ENCODE measurements at places on chromosomes 11 and 22. TPM values are rescaled to one million over a fixed set of nuclear protein-coding genes. Genes with fewer than 3 reads are reported as not detected.

The EFCAB6 gene
- 3.9 TPM for total RNA-seq

DNA sequence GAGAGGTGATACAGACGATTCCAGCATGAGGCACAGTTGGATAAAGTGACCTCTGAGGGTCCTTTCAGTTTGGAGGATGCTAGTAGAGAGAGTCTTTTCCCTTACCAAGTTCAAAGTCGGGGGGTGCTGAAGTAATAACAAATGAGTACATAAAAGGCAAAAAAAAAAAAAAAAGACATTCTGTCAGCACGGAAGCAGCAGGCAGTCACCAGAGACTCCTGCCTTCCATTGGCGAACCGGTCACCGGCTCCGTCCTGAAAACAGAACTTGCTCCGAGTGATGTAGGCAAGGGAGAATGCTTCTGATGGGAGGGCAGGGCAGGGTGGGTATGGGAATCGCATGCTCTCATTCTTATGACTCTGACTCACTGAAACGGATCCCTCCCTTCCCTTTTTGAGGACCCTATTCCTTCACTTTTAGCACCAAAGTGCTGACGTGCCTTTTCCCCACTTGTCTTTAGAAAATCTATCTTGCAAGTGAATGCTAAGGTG is 65.9 kb downstream of the PRR5L start:
- DNase-seq = no peak

DNA sequence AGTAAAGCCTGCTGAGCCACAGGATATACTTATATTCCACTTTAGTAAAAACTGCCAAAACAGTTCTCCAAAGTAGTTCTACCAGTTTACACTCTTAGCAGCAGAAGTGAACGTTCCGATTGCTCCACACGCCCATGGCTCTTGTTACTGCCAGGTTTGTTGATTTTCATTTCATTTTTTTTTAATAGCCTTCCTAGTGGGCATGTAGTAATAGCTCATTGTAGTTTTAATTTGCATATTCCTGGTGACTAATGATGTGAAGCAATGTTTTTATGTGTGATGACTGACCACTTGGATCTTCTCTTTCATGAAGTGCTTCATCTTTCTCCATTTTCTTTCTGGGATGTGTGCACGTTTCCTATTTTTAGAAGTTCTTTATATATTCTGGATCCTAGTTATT is 4.8 kb upstream of the C11orf97 start:
- DNase-seq = no peak

DNA sequence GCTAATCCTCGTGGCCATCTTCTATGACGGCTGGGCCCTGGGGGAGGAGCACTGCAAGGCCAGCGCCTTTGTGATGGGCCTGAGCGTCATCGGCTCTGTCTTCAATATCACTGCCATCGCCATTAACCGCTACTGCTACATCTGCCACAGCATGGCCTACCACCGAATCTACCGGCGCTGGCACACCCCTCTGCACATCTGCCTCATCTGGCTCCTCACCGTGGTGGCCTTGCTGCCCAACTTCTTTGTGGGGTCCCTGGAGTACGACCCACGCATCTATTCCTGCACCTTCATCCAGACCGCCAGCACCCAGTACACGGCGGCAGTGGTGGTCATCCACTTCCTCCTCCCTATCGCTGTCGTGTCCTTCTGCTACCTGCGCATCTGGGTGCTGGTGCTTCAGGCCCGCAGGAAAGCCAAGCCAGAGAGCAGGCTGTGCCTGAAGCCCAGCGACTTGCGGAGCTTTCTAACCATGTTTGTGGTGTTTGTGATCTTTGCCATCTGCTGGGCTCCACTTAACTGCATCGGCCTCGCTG is 12.1 kb downstream of the MTNR1B start:
- DNase-seq = no peak

GRCh38 chr11:123282597-123282996 is 87.5 kb upstream of the CLMP start:
- DNase-seq = no peak

DNA sequence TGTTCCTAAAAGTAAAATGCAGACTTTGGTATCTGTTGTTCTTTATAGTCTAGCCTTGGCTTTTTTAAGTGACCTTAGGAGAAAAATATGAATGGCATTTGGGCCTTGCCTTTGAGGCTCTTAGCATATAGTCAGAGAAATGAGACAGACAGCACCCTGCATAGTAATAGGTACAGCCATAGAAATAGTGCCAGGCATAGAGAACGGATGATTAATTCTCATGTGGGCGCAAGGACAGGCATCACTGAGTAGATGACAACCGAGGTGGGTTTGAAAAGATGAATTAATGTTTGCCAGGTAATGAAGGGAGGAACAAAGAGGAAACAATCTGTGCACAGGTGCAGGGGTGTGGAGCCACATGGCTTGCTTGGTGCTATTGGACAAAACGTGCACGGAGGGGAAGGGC is 90.5 kb downstream of the BMAL1 start:
- DNase-seq = peak; percentile 81

DNA sequence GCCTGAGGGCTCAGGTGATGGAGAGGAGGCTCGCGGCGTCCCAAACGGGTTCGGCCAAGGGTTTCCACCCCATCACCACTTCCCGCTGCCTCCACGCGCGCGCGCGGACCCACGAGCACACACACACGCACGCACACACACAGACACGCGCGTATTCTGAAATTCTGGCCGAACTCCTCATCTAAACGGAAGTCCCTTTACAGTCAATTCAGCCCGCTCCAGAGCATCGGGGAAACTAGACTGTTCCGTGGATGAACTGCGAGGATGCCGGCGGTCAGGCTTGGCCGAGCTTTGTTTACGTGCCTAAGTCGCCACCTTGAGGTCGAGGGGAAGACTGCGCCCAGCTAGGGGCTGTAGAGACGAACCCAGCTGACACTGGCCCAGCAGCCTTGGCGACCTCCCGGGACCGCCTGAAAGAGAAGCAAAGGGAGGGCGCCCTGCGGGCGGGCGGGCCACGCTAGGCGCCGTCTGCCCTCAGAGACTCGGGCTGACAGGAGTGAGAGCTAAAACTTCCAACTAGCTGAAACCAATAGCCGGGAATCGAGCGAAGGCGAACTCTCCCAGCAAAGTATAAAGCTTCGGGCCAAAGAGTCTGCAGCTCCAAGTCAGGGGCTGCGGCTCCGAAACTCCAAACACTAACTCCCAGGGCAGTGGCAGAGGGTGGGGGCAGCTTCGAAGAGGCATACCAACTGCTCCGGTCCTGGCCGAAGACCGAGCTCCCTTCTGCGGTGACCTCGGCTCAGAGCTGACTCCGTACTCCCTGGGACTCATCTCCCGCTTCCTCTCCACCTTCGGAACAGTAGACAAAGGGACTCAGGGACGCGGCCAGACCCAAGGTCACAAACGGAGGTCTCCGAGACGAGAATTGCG is 124.7 kb upstream of the C11orf58 start:
- peak; percentile 69 for DNase-seq

DNA sequence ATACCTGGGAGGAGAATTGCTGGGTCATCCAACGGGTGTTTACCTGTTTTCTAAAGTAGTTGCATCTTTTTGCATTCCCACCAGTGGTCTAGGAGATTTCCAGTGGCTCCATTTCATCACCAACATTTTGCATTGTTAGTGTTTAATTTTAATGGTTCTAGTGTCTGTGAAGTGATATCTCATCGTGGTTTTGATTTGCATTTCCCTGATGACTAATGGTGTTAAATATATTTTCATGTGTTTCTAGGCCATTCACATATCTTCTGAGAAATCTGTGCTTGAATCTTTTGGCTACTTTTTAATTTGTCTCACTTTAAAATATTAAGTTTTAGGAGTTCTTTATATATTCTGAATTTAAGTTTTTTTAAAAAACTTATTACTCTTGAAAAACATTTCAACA is 439.6 kb downstream of the TMEM135 start:
- DNase-seq = no peak
